ENCODE measurements at places on chromosomes 6 and 20. TPM values are rescaled to one million over a fixed set of nuclear protein-coding genes. Genes with fewer than 3 reads are reported as not detected.
A peak's percentile ranks its signal among the peaks of the same experiment; 100 is the strongest.

- no peak for DNase-seq
These were observed 66.1 kb downstream of the FAM50B start for GRCh38 chr6:3915076-3915791.

DNA sequence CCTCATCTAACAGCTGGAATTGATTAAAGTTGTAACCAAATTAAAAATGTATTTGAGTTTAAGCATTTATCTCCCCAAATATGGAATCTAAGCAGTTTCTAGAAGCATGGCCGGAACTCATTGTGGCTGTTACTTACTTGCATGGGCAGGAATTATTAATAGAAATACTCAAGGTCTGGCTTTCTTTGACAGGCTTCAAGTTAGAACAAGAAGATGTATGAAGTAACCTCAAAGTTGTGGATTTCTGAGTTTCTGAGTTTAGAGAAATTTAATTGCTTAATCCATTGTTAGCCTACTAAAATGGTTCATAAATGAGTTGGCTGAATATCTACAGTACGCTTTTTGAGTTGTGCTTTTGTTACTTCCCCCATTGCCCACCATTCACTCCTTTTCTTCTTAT, 7.7 kb downstream of the CARMIL1 start:
- no peak for DNase-seq

DNA sequence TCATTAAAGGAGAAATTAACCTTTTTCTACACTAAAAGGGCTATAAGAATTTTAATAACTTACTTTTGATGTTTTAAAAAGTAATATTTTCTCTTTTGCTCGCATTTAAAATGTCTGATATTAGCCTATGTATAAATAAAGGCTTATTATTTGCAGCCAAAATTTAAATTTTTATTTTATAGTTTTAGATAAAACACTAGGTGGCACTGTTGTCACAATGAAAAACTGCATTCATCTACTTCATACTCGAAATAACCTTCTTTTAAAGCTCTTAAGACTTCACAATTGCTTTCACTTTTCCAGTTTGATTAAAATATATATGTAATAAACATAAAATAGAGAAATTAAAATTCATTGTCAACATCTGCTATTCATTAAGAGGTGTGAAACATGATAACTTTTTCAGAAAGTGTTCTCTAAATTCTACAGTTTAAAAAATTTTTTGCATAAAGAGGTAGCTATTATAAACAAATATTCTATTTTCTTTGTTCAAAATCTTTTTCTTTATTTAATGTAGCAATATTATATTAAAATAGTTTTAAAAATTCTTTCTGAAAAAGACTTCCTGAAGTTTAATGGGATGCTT, 78.8 kb upstream of the DEFB112 start:
- DNase-seq, result peak; percentile 37

- DNase-seq, result peak; percentile 38
These were observed 74.6 kb downstream of the AIG1 start for GRCh38 chr6:143135325-143135724.

DNA sequence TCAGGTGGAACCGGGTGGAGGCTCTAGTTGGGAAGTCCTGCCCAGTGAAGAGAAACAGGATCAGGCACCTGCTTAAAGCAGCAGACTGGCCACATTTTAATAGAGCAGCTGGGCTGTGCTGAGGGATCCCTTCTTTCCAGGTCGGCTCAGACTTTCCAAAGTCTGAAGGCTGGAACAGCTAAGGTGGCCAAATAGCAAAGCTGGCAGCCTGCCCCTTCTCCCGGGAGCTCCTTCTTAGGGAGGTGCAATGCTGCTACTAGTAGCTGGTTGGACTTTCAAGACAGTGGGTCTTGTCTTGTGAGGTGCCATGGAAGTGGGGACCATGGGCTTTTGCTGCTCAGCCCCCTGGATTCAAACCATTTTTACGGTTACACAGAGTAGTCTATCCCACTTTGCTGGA, 30.7 kb upstream of the CST5 start:
- no peak for DNase-seq

- no peak for DNase-seq
These were observed 19.1 kb downstream of the PIM1 start for GRCh38 chr6:37188962-37189510.

GRCh38 chr20:54665812-54666211, 190.4 kb downstream of the DOK5 start:
- DNase-seq, result no peak

DNA sequence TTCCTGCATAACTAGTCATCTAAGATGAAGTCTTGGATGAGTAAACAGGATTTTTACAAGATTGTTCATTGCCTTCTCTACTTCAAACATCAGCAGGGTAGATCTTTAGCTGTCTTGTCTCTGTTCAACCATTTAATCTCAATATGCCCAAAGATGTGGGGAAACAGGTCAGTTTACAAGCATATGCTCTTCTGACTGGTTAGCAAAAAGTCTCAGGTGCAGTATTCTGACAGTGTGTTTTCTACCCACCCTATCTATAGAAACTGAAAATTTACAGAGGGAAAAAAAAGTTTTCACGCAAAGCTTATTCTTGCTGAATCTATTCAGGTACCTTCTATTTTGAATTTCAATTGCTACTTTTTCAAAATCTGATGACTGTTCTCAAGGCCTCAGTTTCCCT, 29.0 kb downstream of the MAP3K5 start:
- no peak for DNase-seq

DNA sequence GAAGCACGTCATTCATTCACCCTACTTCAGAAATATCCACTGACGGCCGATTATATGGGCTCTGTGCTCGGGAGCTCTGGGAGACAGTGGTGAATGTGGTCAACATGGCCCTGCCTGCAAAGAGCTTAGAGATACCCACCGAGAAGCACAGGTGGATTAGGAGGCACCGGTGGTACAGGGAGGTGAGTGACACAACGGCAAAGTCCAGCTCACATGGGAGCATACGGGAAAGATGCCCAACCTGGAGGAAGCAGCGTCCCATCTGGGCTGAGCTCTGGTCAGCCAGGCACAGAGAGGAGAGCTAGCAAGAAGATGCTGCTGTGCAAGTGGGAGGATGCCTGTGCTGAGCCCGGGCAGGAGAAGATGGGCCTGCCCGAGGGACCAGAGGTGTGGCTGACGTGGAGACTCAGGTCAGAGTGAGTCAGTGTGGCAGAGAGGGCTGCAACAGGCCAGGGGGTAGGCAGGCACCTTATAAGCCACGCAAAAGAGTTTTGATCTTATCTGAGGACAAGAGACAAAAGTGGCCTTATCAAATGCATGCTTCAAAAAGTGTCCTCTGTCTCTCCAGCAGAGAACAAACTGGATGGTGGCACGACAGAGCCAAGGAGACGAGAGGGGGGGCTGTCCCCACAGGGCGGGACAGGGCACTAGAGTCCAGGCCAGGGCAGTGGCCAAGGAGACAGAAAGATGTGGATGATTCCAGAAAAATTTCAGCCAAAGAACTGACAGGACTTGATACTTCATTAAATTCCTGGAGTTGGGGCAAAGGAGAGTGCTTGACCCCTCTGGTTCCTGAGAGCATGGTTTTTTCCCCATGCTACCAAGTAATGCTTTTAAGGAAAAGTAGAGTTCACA, 214.6 kb upstream of the SNX9 start:
- no peak for DNase-seq

GRCh38 chr20:38164069-38164468, 1.0 kb downstream of the TGM2 start:
- DNase-seq, result peak; percentile 24

GRCh38 chr6:78910010-78910409, 42.7 kb downstream of the IRAK1BP1 start:
- no peak for DNase-seq

- DNase-seq, result peak; percentile 15
These were observed 127.9 kb downstream of the PXDC1 start for GRCh38 chr6:3623451-3624249.

- DNase-seq, result no peak
These were observed 41.4 kb downstream of the PHACTR3 start for GRCh38 chr20:59645761-59646171.

DNA sequence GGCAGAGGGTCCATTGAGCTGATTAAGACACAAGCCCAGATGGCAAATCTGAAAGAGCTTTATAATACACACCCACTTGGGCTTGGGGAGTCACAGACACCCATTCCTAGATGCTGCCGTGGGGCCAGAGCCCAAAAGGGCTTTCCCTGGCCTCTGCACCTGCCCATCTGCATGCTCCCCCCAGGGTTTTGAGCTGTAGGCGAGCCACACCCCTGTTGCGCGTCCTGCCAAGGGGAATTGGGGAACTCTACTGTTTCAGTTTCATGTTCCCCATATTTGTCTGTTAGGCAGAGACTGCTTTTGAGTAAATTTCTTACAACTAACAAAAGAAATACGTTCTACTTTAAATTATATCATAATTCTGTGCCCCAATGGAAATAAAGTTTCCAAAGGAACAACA, 52.9 kb upstream of the FNDC1 start:
- no peak for DNase-seq

- DNase-seq, result no peak
These were observed 11.2 kb downstream of the TNFRSF21 start for GRCh38 chr6:47298475-47298874.

GRCh38 chr20:53786071-53786444, 192.4 kb upstream of the ZNF217 start:
- no peak for DNase-seq

DNA sequence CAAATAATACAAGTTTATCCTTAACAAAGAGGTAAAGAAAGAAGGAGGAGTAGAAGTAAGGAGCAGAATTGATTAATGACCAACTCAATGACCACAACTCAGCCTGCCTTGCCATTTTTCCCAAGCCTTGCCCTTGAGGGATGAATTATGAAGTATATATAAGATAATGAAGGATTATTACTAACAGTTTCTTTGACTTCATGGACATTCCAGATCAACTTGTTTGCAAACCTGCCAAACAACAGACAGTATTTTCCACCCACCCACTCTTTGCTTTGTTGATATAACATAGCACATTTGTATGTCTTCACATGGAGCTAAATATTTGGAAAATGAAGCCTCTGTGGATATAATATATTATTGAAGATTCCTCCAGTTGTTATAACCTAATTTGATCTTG, 9.9 kb upstream of the C6orf141 start:
- no peak for DNase-seq

- peak; percentile 65 for DNase-seq
These were observed 23.9 kb downstream of the FAM162B start for GRCh38 chr6:116741571-116741970.

Gene PRSS16
- total RNA-seq, result not detected

Gene FAM217A
- total RNA-seq, result not detected

Gene CFAP61
- total RNA-seq, result not detected

Gene SEMG1
- not detected for total RNA-seq

Gene LYRM4
- total RNA-seq, result 14.4 TPM

Gene GSTA1
- total RNA-seq, result not detected

Gene PCED1A
- total RNA-seq, result 19.8 TPM

Gene HLA-DPB1
- 22.4 TPM for total RNA-seq

Gene OPN5
- total RNA-seq, result not detected

Gene ZC2HC1B
- total RNA-seq, result not detected

All from dermis blood vessel endothelial cell (primary cell).